NCI-H774 (cell line): ENCODE measurements at places on chromosomes 1 and 21.

- no peak for DNase-seq
These were observed 39.2 kb upstream of the CTTNBP2NL start for GRCh38 chr1:112356765-112357164.

GRCh38 chr1:64363111-64363510, 106.8 kb upstream of the CACHD1 start:
- no peak for DNase-seq

- no peak for DNase-seq
These were observed 24.7 kb upstream of the DMRTA2 start for GRCh38 chr1:50447961-50448360.

DNA sequence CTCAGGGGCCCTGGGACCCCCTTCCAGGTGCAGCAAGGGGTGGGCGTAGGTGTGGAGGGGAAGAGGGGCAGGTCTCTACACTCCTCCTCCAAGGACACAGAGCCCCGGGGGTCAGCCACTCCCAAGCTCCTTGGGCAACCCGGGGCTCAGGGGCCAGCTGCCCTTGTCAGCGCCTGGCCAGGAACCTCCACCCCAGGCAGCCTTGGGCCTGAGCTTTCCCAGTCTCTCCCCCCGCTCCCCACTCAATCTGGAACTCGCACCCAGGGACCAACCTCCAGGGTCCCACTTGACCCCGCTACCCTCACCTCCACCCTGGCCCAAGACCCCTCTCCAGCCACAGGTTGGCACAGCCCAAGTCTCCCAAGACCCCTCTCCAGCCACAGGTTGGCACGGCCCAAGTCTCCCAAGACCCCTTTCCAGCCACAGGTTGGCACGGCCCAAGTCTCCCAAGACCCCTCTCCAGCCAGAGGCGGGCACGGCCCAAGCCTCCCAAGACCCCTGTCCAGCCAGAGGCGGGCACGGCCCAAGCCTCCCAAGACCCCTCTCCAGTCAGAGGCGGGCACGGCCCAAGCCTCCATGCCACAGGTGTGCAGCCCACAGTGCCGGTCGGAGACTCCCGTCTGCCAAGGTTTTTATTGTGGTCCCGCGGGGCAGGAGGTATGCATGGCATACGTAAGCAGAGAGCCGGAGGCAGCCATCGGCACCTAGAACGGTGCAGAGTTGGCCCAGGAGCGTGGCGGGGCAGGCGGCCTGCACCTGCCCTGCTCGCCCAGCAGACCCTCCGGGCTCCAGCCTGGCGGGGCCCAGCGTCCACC, 3.0 kb downstream of the TNFRSF4 start:
- no peak for DNase-seq
